ENCODE measurements at places on chromosomes 7 and 10.
A peak's percentile ranks its signal among the peaks of the same experiment; 100 is the strongest.

DNA sequence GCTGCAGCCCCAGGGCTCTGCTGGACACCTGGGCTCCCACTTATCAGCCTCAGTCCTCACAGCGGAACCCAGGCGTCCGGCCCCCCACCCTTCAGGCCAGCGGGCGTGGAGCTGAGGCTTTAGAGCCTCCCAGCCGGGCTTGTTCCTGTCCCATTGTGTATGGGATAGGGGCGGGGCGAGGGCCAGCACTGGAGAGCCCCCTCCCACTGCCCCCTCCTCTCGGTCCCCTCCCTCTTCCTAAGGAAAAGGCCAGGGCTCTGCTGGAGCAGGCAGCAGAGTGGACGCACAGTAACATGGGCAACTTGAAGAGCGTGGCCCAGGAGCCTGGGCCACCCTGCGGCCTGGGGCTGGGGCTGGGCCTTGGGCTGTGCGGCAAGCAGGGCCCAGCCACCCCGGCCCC lies 2.7 kb downstream of the NOS3 start:
- peak; percentile 87 for DNase-seq

- DNase-seq, result no peak
These were observed 169.2 kb downstream of the NOC3L start for GRCh38 chr10:94193466-94193924.

DNA sequence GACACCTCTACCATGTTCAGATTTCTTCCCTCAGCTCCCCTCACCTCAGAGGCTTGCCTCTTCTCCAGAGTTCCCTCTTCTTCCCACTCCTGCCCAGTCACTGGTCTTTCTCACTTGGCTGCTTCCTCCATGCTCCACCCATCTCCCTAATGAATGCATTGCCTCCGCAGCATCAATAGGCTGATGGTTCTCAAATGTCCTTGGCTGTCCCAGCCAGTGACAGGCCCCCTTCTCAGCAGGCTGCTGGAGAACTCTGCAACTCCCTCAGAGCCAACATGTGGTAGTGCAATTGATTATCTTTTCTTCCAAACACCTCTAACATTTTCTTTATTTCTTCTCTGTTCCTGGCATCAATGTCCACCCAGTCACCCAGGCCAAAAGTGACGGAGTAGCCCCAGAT lies 218.2 kb downstream of the RELN start:
- no peak for DNase-seq

DNA sequence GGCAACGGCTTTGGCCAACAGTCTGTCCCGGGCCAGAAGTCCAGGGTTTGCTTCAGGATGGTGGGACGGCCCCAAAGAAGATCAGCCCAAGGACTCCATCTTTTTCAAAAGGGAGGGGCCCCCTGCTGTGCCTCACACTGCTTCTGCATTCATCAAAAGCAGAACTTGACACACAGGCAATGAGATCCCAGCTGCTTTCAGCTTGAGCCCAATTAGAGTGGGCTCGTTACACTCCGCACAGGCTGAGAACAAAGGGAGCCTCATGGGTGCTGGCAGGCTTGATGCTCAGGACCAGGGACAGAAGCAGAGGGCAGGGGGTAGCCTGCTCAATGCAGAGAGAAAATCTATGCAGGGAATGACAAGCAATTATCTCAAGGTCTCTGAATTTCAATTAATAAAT lies 45.5 kb downstream of the VOPP1 start:
- DNase-seq, result no peak

- no peak for DNase-seq
These were observed 173.9 kb downstream of the PPP1R17 start for GRCh38 chr7:31860925-31861324.

DNA sequence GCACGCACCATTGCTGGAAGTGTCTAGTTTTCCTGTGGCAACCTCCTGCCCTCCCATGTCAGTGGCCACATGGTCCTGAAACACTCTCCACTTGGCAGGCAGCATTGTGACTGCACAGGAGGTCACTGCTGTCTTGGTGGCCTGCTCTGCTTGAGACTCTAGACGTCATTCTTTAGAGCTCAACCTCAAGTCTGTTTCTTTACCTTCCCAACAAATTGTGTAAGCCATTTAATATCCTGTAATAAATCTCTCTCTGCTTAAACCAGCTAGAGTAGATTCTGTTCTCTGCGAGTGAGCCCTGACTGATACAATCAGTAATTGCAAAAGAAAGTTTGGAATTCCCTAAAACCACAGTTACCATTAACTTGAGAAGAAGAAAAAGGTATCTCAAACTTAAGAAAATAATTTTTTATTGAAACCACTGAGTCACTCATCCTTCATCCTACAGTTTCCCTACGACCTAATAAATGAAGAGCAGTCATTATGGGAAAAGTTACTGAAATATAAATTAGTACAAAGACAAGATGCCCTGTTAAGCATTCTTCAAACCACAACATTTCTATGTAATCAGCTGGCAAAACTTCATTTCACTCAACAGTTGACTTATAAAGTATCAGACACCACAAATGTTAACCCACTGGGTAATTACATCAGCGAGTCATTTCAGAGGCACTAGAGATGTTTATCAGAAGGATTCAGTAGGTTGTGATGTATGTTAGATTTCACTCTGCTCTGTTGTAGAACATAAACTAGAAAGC lies 18.0 kb downstream of the SLC25A13 start:
- no peak for DNase-seq

DNA sequence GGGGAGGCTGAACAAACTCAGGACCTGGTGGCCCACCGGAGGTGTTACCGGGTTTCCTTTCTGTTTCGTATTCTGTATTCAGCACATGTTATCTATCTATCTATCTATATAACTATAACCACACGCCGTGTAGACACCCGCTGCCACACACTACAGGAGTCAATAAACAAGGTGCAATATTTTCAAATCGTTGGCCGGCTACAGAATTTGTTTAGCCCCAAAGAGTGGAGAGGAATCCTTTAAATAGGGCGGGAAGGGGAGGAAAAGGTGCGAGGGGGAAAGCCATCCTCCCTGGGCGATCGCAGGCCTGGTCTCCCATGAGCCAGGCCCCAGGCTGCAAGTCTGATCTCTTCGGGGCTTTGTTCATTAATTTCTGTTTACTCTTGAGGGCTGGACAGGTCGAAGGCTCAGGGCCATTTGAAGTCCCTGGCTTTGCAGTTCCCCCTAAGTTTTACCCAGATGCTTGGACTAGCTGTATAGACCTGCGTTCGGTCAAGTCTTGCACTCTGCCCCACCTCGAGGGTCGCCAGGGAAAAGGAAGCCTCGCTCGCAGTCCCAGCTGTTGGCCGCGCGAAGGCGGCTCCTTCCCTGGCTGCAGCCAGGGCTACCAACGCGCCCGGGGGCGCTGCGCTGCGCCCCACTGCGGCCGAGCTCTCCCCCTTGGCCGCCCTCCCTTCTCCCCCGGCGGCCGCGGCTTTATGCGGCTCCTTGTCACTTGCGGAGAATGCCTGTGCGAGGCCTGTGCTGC lies 3.8 kb downstream of the NKX2-3 start:
- no peak for DNase-seq

DNA sequence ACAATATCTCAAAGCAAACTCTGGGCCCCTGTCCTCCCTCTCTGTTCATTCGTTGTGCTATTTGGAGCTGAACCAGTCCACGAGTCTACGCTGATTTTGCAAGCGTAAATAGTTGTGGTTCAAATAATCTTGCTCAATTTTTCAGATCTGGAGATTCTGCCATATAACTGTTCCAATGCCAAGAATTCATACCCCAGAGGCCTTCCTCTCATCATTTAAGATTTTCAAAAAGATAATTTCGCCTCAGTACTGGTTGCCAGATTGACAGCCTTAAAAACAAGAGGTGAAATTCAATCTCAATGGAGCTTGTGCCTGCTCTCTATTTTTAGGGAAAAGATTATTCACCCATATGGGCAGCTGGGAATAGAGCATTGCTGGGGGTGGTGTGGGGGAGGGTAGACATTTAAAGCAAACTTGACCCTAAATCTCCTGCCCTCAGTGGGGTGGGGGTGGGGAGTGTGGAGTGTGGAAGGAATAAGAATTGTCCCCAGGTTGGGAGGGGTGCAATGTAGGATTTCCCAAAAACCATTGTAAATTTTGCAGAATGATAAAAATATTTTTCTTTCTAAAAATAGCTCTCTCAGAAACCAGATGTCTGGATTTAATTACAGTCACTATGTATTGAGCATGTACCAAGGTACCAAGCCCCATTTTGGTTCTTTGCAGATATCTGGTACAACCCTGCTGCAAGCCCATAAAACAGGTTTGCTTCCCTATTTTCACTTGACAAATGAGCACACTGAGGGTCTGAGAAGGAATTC lies 104.7 kb upstream of the EEPD1 start:
- DNase-seq, result no peak

- no peak for DNase-seq
These were observed 47.4 kb downstream of the FHIP2A start for GRCh38 chr10:114868870-114869519.

- no peak for DNase-seq
These were observed 88.4 kb upstream of the CDK6 start for GRCh38 chr7:92924800-92925199.

DNA sequence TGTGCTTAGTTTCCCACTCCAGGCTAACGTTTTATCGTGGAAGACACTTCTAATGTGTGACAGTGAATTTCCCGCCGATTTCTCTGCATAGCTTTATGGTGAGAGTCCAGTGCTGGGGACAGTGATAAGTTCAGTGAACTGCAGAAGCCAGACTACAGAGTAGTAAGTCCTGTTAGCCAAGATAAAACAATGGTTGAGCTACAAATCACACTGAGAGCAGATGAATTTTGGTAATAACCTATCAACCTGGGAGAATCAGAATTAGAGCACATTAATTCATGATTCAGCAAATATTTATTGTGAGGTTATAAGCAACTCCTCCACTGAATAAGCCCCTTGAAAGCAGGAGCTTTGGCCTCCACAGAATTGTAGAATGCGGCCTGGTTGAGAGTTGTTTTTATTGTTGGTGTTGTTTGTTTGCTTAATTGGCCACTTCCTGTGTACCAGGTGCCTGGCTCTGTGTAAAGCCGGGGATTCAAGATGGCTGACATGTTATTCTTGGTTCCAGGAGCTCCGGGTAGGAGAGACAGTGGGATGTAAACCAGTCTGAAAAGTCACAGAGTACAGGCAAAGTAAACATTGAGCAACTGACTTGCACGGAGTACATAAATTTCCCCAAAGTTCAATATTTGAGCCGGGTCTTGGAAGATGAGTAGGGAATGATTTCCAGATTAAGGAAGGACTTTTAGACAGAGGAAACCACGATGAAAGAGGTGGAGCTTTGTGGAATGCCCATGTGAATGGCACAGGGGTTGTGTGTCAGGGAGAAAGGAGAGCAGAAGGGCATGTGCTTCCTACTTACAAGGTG lies 112.7 kb downstream of the SNX10 start:
- DNase-seq, result no peak

DNA sequence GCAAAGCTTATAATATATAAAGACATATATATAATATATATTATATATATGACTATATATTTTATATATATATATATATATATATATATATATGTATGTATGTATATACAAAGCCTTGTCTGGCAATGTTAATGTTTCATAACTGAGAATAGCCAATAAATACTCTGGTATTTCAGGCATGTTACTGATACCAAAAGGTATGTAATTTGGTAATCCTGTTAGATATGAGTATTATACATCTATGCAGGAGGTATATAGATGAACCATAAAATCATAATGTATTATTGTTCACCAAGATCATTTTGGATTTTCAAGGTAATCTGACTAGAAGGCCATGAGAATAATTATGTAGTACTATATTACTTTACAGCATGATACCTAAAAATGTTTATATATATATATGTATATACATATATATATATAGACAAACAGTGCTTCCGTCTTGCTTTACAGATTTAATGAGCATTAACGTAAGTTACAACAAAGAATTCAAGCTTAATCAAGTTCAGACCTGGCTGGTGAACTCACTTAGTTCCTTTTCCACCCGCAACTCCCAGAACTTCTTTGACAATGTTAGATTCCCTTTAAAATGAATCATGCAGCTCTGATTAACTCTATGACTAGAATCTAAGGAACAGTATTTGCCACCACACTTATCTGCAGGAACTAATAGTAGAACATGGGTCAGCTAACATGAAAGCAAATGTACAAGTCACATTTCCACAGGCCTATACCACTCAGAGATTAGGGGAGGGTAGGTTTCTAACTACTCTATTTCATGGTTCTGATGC lies 82.7 kb downstream of the SLC25A13 start:
- DNase-seq, result no peak

GRCh38 chr10:4671451-4672145 lies 154.4 kb upstream of the AKR1E2 start:
- no peak for DNase-seq

DNA sequence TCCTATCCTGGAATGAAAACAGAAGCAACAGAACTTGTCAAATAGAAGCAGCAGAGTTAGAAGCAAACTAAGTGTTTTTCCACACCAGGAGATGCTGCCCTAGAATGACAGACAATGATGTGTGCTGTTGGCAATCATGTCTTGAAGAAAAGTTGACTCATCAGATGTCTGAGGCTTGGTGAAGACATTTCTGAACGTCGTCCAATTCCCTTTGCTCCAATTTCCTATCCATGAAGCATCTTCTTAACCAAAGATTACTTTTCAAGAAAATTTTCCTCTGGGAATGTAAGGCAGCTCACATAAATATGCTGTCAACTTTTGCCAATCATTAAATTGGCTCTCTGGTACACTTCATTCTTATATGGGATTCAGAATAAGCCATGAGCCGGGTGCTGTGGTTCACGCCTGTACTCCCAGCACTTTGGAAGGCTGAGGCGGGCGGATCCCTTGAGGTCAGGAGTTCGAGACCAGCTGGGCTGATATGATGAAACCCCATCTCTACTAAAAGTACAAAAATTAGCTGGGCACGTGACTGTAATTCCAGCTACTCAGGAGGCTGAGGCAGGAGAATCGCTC lies 34.6 kb downstream of the MALSU1 start:
- no peak for DNase-seq

DNA sequence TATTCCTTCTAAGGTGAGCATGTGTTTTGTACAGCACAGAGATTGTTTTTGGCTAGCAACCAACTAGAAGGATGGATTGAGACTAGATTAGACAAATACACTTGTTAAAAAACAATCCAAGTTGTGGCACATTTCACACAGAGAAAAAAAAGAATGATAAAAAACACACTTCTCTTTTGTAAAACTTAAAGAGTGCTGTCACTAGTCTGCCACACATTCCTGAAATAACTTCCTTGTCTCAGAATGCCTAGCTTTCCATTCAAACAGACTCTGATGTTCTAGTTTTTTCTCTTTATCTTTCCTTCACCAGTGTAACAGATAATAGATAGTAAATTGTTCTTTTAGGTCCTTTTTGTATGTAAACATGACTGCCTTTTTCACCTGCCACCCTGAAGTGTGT lies 11.4 kb downstream of the DLD start:
- no peak for DNase-seq

DNA sequence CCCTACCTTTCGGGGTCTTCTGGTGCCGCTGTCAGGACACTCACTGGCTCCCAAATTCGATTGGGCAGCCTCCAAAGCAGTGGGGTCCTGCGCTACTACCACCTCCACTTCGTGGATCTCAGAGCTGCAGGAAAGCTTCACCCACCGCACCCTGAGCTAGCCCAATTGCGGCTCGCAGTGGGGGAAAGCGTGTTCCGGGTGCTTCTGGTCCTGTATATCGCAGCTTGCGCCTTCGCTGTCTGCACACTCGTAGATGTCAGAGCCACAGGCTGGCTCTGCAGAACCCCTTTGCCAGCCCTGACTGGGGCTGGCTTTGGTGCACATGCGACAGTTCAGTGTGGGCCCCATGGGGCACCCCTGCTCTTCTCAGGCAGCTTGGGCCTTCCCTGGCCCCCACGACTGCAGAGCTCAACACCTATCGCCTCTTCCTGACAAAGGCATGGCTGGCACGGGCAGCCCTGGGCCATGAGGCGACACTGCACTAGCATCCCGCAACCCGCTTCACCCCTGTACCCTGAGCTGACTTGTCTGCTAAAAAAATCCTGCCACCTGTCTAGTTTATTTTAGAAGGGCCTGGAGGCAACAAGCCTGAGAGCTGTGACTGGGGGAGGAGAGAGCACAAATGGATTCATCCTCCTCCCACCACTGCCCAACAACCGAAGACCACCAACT lies 78.7 kb upstream of the ABI1 start:
- peak; percentile 78 for DNase-seq

Data from spleen (tissue), 13 donors.